ENCODE measurements at places on chromosomes 7 and 10. TPM values are rescaled to one million over a fixed set of nuclear protein-coding genes. Genes with fewer than 3 reads are reported as not detected.

DNA sequence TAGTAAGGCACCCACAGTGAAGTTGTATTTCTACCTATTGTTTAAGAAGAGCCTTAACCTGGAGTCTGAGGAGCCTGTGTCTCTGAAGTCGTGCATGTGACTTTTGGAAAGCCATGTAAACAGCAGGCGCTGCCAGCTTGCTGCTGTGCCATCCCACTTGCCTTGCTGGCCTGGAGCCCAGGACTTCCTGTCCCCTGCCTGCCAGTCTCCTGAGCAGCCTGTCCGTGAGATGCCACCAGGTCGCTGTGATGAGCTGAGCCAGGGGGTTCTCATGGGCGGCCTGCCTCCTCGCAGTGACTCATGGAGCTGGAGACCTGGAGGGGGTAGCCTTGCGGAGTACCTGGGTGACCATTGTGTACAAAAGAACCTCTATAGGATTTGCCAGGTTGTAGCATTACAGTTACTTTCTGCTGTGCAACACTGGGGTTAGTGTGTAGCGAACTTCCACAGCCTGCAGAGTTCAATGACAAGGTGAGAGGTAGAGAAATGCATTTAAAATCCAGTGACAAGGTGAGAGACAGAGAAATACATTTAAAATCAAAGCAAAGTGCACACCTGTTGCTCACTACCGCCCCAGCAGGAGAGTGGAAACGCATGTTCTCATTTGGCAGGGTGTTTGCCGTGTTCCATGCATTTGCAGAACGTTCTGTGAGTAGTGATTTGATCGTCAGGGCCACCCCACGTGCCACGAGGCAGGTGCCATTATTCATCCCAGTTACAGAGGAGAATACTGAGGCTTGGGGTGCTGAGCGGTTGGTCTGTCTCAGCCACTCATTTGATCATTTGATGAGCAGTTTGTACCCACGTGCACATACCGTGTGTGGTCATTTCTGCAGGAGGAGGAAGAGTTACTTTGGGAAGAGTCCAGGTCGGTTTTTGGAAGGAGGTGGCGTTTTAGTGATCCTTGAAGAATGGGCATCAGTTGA lies 36.6 kb upstream of the BHLHA15 start:
- no peak for DNase-seq

DNA sequence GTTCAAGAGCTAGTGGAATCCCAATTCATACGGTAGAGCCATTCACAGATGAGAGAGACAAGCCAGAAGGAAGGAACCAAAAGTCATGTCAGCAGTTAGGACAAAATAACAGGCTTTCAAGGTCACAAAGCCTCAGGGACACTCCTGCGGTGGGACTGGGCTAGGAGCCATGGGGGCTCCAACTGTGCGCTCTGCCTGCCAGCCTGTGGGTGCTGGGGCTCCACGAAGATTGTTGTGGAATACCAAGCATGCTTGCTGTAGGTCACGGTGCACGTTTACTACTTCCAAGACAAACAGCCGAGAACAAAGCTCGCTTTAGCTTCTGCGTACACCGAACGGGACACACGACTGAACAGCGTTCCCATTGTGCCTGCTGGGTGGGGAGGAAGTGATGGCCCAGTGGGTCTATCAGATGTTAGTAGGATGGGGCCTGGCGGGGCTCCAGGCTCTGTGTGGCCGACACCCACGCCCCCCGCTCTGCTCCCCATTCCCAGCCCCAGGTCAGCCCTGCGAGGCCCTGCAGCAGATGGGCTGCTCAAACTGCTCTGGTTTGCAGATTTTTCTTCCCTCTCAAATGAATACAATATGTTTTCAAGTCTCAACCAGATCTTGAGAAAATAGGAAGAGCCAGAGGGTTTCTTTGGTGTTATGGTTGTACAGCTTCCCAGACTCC lies 158.9 kb downstream of the EGFR start:
- peak; percentile 53 for DNase-seq

DNA sequence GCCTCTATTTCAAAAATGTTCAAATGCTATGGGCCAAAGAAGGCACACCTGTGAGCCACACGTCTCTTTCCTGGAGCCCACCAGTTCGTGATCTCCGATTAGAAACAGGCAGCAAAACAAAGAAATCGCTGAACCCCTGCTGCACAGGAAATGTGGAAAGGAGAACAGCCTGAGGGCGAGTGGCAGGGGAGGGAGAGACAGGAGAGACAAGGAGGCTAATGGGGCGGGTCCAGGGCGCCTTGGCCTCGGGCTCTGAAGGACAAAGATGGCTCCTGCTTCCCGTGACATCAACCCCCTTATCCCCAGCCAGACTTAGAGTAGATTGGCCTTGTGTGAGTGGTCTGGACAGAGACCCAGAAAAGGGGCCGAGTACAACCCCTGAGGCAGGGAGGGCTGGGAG lies 62.4 kb upstream of the DOCK1 start:
- DNase-seq = no peak

DNA sequence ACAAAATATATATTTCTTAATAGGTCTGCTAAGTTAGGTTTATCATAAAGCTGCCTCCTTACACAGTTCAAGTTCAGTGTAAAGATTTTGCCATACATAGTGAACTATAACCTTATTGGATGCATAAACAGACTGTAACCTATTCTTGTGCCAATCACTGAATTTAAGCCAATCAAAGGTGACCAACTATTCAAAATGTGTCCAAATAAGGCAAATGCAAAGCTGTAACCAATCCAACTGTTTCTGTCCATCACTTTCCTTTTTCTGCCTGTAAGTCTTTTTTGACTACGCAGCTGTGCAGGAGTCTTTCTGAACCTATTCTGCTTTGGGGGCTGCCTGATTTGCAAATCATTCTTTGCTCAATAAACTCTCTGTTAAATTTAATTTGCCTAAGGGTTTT lies 11.6 kb upstream of the DNMBP start:
- DNase-seq = no peak

NEBL gene
- total RNA-seq = 3.7 TPM

- DNase-seq = no peak
These were observed 91.5 kb downstream of the KMT2C start for GRCh38 chr7:152344253-152344652.

GRCh38 chr7:282621-283020 lies 7.3 kb upstream of the FOXL3 start:
- no peak for DNase-seq

TRPV5 gene
- total RNA-seq = not detected

GRCh38 chr7:45102785-45103712 lies 8.4 kb downstream of the TBRG4 start:
- no peak for DNase-seq

GTPBP10 gene
- total RNA-seq = 18.9 TPM

DNA sequence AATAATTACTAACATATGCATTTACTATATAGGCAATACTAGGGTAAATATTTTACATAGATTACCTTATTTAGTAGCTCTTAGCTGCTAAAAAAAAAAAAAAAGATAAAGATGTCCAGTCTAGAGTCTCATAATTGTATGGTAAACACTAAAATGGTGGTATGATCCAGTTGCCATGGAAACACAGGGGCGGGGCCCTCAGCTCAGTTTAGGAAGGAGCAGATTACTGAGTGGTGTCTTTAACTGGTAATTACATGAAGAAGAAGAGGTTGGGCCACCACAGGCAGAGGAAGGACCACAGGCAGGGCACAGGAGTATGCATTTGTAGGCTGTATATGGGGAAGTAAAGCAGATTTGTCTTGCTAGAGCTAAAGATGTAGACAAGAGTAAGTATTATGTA lies 43.7 kb downstream of the ITGB8 start:
- DNase-seq = no peak

- peak; percentile 28 for DNase-seq
These were observed 6.9 kb upstream of the SH2B2 start for GRCh38 chr7:102279537-102280400.

DNA sequence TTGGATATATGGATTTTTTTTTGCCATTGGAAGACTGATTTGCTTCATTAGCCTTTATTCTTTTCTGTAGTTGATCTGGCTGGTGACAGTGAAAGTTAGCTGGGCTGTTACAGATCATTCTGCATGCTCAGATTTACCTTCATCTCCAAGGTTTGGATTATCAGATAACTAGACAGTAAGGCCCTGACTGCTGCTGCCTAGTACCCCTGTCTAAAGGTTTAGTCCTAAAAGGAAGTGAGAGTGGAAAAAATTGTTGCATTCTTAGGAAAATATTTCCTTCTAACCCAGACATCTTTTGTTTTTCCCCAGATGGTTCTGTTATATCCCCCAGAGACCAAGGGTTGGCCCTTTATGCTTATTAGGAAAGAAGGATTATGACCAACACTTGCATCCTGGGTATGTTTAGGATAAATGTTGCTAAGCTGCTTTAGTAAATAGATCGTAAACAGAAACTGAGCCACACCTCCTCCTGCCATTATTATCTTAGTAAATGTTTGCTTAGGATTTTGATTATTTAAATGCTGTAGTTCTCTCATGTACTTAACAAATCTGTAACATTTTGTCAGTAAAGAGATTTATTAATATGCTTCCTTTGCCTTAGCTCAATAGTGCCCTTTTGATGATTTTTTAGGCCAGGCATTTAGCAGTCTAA lies 44.4 kb downstream of the MCU start:
- DNase-seq = peak; percentile 24

DNA sequence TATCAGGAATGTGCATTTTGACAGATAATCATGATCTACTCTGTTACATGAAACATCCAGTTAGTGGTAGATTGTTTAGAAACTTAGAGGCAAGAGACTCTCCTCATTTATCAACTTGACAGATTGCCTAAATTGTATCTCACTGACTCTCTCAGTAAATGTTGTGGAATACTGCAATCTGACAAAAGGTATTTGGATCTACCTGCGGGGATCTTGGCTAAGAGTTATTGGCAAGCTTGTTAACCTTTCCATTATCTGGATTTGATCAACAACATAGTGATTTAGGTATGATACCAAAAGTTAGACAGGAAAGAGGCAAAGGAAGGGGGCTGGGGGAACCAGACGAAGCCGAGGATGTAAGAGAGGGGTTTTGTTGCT lies 2.0 kb downstream of the VSTM2A start:
- no peak for DNase-seq

SPDYE1 gene
- total RNA-seq = not detected

DNA sequence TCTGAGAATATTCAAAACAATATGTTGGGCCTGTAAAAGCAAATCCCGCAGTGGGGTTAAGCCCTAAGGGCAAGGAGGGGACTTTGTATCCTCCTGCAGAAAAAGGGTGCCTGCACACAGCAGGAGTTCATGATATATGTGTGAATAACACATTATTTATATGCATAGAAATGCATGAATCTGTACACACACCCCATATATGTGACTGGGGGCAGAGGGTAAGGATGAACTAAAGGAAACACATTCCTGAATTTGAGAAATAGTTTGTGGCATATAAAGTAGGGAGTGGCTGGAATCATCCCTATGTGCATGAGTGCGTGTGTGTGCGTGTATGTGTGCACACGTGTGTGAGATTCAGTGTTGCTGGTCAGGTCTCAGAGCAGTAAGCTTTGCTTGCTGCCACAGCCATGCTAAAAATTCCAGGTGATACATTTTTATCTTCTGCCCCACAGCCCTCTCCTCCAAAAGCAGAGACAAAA lies 18.9 kb downstream of the ENO4 start:
- DNase-seq = no peak

CPEB3 gene
- 1.2 TPM for total RNA-seq

DNA sequence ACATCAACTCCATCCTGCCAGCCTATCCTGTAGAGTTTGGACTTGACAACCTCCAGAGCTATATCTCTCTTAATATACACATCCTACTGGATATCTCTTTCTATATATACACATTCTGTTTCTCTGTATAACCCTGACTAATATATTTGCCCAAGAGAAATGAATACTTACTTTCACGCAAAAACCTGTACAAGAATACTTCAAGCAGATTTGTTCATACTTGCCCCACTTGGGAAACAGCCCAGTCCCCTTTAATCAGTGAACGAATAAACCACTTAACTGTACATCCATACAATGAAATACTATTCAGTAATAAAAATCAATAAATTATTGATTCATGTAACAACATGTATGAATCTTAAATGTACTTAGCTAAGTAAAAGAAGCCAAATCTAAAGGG lies 251.1 kb upstream of the PHYHIPL start:
- no peak for DNase-seq

- DNase-seq = peak; percentile 51
These were observed 182.0 kb downstream of the RPS24 start for GRCh38 chr10:78215645-78216044.

FGF8 gene
- total RNA-seq = 0.61 TPM

DNA sequence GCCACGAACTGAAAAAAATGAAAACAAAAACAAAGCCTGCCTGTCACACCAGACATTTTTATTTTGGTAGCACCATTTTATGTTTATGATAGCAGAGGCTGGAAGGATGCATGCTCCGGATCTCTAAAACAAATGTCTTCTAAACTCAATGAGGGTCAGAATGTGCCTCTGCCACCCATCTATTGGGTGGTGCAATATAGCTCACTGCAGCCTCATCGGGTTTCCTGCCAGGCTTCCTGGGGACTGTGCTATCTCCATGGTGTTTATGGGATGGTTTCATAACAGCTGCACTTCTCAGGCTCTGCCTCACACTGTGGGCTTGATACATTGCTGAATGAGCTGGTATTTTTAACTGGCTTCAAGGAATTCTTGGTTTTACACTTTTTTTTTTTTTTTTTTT lies 94.4 kb downstream of the ITIH5 start:
- DNase-seq = no peak

GRCh38 chr7:112546723-112547513 lies 66.1 kb downstream of the LSMEM1 start:
- no peak for DNase-seq

DNA sequence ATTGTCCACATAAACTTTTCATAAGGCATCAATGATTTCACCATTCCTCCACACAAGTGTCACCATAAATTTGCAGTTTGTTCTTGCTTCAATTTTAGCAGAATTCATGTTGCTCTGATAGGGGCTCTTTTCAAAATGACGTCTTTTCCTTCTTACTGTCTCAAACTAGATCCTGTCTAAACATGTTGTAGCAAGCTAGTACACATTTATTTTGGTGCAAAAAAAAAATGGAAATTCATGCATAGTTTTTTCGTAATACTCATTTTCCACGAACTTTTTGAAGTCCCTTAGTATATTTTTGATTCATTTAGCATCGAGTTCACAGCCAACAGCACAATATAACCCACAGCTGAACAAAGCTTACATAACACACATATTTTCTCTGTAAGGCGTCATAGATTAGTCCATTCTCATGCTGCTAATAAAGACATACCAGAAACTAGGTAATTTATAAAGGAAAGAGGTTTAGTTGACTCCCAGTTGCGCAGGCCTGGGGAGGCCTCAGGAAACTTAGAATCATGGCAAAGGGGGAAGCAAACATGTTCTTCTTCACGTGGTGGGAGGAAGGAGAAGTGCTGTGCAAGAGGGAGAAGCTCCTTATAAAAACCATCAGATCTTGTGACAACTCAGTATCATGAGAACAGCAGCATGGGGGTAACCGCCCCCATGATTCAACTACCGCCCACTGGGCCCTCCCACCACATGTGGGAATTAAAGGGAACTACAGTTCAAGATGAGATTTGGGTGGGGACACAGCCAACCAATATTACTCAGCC lies 301.5 kb downstream of the CCDC3 start:
- DNase-seq = no peak

DNA sequence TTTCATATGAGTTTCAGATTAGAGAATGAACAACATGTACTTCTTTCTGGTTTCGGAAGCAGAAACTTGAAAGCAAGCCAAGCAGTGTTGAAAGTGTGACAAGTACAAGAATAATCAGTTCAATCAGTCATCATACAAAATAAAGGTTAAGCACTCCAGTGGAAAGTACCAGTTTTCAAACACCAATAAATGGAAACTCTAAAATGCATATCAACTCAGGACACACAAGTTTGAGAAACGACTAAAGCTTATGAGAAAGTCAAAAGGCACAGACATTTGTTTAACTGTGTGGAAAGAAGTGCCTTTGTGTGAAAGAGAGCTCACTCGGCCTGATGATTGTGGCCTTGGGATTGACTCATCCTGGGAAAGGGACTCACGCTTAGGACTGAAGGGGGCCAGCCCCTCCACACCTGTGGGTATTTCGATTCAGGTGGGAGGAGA lies 60.6 kb upstream of the AKR1C1 start:
- no peak for DNase-seq
